ENCODE measurements at places on chromosomes 13 and 19.

DNA sequence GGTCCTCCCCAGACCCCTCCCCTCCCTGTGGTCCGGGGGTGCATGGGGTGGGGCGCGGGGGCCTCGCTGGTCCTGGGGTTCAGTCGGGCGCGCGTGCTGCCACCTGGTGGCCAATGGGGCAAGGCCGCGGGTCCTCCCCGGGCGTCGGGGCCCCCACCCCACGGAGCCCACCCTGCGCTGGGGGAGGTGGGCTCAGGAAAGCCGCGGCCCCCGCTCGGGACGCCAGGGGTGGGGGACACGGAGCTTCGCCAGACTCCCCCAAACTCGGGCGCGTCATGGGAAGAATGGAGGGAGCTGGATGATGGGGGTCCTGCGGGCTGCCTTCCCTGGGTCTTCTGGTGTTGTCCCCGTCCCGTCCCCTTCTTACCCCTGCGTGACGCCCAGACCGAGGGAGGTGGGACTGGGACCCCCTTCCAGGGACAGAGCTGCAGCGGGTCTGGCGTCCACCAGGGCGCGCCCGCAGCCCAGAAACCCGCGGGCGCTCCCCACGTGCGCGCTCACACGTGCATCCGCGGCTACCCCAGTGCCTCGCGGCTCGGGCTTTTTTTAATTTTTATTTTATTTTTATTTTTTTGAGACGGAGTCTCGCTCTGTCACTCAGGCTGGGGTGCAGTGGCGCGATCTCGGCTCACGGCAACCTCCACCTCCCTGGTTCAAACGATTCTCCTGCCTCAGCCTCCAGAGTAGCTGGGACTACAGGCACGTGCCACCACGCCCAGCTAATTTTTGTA, 19.8 kb upstream of the TCF3 start:
- peak; percentile 57 for DNase-seq

- no peak for DNase-seq
Measured at GRCh38 chr13:27398360-27398759, 26.1 kb upstream of the GTF3A start.

GRCh38 chr19:11848200-11848593, 329 bp upstream of the ZNF439 start:
- no peak for DNase-seq

DNA sequence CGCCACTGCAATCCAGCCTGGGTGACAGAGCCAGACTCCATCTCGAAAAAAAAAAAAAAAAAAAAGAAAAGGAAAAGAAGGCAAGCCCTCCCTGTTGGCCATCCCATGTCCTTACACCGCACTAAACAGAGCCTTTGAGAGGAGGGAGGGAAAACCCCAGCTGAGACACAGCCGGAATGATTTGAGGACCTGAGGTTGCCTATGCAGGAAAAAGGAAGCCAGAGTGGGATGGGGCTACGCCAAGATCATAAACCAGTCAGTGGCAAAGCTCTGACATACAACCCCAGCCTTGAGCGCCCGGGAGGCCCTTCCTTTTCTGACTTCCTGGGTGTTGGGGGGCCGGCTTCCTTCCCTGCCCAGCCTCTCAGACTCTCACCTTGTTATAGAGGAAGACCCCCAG, 12.5 kb upstream of the CHERP start:
- no peak for DNase-seq

DNA sequence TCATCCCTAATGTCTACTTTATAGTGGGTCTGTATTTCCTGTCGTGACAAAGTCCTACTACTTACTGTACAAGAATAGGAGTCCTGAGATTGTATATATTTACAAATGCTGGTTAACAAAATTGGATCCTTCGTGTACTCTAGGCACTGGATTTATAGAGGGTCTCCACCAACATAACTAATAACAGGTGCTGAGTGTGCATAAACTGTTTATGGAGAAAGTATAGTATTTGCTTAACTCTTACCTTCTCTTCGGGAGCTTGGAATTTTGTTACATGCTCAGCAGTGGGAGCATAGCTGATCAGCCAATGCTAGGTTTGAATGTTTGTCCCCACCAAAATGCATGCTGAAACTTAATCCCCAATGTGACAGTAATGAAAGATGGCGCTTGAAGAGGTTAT, 12.1 kb downstream of the ZNF442 start:
- DNase-seq, result no peak

- no peak for DNase-seq
Measured at GRCh38 chr13:100566543-100566942, 22.0 kb downstream of the GGACT start.

GRCh38 chr19:8566855-8567254, 10.4 kb downstream of the MYO1F start:
- DNase-seq, result no peak

DNA sequence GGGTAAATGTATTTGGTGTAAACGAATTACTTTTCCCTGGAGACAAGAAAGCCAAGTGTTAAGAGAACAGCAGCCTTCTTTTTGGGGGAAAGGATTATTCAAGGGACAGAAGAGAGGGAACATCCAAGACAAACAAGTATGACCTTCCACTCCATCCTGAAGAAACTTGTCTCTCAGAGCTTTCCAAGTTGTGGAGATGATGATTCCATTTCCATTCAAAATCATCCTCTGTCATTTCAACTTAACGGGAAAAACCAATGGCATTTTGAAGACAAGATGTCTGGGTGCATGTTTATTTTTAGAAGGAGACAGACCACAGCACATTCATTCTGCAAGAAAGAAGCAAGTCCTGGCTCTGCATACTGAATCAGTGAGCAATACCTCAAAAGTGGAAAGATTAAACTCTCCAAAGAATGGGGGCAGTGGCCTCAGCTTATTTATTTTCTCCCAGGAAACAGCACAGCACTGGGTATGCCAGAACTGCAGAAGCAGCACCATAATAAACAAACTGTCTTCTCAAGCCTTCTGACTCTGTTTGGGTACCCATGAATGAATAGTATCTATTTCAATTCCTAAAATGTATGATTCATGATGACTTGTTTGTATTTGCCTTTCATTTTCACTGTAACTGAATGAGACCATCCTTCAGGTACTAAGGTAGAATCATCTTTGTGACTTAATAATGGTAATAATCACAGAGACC, 541.0 kb downstream of the RFC3 start:
- no peak for DNase-seq

DNA sequence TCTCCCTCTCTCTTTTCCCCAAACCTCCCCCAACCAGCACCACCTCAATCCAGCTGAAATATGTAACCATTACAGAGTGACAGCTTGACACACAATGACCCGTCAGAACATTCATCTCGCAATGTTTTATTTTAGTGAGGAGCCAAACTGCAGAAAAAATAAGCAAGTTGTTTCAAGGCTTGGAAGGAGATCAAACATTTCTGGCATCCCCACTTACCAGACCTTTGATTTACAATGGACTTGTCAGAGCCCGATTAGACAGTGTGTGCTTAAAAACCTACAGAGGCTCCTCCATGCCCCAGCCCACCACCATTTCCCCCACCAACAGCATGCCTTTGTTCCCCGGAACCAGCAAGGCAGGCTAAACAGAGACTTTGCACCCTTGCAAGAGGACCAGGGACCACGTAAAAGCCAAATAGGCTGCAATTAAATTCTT, 382.8 kb upstream of the ZNF507 start:
- no peak for DNase-seq

DNA sequence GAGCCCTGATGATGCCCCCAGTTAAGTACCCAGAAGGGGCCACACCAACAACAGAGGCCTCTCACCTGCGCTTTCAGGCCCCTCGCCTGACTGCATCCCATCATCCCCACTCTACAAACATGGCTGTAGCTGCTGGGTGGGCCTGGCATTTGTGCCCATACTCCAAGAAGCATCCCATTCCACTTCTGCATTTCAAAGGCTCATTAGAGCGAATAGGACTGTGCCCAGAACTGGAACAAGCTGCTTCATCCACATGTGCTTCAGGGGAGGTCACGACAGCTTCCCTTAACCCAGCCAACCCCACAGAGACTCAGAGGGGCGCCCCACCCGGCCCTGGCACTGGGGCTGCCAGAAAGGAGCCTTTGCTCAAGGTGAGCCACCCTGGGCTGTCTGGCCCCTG, 156.9 kb downstream of the SIPA1L3 start:
- DNase-seq, result no peak

DNA sequence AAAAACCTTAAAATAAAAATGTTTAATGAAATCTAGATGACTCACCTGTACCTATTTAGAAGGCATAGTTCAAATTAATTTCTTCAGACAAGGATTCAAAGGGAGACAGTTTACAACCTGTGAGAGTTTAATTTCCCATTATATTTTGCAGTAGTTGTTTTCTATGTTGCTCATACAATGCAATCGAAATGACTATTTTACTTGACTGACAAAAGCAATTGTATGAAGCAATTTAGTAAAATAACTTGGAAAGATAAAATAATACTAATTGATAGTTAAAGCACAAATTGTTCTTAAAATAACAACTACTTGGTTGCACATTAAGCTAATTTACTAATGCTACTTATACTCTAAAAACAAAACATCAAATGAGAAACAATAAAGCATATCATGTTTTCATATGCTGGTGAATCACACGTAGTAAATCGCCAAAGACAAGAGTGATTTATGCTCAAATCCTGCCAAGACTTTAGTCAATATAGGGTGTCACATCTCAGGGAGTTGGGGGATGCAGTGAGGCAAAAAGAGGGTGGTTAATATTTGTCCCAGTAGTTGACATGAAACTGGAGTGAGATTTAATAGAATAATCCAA, 6.4 kb downstream of the DACH1 start:
- DNase-seq, result no peak

DNA sequence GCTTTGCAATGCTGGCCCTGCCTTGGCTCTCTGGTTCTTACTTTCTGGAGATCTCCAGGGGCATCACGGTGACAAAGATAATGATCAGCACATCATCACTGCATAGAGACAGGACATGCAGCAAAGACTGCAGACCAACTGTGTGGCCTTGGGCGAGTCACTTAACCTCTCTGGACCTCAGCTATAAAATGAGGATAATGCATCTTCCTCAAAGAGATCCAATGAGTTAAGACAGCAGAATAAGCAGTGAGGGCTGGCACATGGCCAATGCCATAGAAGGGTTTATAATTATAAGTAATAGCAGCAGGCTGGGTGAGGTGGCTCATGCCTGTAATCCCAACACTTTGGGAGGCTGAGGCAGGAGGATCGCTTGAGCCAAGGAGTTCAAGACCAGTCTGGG, 2.4 kb downstream of the MAG start:
- no peak for DNase-seq

DNA sequence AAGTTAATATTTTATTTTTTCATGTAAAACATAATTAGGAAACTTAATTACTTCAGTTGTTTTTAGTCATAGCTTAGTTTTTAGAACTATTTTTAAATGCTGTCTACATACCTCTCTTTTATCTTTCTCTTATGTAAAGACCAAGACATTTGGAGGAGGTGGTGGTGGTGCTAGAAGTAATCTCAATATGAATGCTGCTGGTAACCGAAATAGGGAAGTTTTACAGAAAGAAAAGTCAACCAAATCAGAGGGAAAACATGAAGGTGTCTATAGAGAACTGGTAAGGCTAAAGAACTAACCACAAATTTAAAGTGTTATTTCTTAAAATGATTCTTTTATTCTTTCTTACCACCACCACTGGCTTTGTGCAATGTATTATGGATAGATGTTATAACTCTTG, 97.3 kb downstream of the TDRD3 start:
- no peak for DNase-seq

DNA sequence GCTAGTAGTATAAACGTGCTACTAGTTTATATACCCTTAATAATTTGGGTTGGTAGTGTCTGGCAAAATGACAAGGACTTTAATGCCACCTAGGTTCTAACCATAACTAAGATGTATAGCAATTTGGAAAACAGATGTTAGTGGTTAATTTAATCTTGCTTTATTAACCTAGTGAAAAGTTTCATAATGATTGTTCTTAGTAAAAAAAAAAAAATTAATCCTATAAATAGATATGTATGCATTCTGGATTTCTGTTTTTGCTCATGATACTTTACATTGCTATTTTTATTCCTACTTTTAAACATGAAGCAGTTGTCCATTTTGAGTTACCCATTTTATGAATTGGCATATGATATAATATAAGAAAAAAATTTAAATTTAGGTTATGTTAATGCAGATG, 36.3 kb downstream of the DGKH start:
- no peak for DNase-seq

GRCh38 chr13:73107970-73108369, 49.2 kb downstream of the KLF5 start:
- DNase-seq, result no peak

GRCh38 chr13:110262508-110263291, 44.3 kb downstream of the COL4A1 start:
- no peak for DNase-seq

- peak; percentile 66 for DNase-seq
Measured at GRCh38 chr19:17385878-17386611, 8.0 kb downstream of the CCDC194 start.

- DNase-seq, result no peak
Measured at GRCh38 chr19:50482271-50482855, 5.7 kb upstream of the GARIN5A start.

DNA sequence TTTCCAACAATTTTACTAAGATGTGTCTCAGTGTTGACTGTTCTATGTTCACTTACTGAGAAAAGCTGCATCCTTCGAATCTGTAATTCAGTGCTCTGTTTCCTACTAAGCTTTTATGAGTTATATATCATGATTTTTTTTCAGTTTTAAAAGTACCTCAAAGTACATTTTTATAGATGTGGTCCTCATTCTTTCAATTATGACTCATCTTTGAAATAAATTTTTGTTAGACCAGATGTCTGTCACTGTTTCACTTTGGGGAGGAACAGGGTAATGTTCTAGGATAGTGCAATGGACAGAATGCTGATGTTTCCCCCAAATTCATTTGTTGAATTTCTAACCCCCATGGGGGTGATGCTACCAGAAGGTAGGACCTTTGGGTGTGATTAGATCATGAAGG, 74.8 kb downstream of the NALCN start:
- no peak for DNase-seq

DNA sequence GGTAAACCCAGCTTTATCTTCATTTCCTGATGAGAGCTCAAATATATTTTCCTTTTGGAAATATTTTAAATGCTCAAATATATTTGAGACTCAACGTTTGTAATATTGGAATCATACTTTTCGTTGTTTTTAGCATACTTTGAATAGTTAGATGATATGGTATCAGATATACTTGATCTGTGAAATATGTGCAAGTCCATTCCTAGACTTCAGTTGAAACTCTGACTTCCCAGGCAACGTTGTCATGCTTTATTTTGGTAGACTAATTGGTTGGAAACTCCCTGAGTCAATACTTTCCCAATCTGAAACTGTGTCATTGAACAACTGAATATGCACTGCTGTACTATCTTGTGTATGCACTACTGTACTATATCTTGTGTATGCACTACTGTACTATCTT, 378.5 kb downstream of the MYO16 start:
- DNase-seq, result no peak

GRCh38 chr19:24033963-24034342, 53.0 kb upstream of the ZNF254 start:
- DNase-seq, result peak; percentile 38

DNA sequence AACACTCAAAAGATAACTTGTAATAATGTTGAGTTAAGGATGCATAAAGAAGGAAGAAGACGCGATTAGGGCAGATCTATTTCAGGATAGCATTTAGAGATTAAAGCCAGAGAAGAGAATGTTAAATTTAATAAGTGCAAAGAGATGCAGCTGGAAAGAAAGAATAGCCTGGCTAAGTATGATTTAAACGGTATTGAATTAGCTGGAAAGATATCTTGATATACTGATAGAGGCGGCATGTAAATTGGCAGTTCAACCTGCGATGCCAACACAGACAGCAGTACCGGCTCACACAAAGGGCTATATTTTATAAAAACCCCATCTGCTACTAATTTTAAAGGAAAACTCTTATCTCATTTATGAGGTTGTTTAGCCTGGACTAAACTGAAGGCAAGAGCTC, 121.4 kb downstream of the ENOX1 start:
- no peak for DNase-seq

- DNase-seq, result no peak
Measured at GRCh38 chr13:111844682-111845081, 222.3 kb upstream of the SOX1 start.

Data from activated CD4-positive, alpha-beta T cell treated with anti-CD3 and anti-CD28 coated beads, Interleukin-2, amount 10 ng/mL, durations not matched to agents 7 days and 5 days (primary cell).